ENCODE measurements at places on chromosomes 2 and 18. TPM values are rescaled to one million over a fixed set of nuclear protein-coding genes. Genes with fewer than 3 reads are reported as not detected.

DNA sequence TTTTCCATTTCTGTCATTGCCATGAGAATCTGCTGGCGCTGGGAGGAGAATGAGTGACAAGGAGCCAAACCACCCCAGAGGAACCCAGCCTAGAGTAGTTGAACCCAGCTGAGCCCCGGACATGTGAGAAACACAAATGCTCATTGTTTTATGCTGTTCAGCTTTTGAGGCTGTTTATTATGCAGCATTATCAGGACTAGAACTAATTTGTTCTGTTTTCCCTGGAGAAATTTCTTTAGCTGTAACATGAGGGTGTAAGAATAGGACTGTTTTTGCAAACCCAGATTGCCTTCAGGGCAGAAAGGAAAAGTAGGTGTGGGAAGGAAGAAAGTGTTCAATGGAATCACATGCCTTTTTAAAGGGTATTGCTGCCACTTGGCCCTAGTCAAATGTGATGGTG is 28.5 kb upstream of the DOCK10 start:
- no peak overlapping the region for H3K27ac ChIP-seq
- H3K27me3 ChIP-seq = no peaks in the 10 kb centered on the region
- no peaks in the 10 kb centered on the region for H3K4me1 ChIP-seq
- no peaks in the 10 kb centered on the region for H3K36me3 ChIP-seq
- DNase-seq = no peak
- H3K4me3 ChIP-seq = no peak overlapping the region

GRCh38 chr2:200619279-200619678 is 33.5 kb downstream of the AOX1 start:
- H3K27me3 ChIP-seq = no peaks in the 10 kb centered on the region
- DNase-seq = peak; percentile 30
- H3K4me3 ChIP-seq = no peak overlapping the region
- H3K27ac ChIP-seq = no peak overlapping the region

- H3K4me3 ChIP-seq = no peak overlapping the region
- no peak for DNase-seq
- H3K4me1 ChIP-seq = no peaks in the 10 kb centered on the region
- H3K36me3 ChIP-seq = no peaks in the 10 kb centered on the region
These were observed 98.6 kb upstream of the NCK2 start for GRCh38 chr2:105645938-105646773.

- DNase-seq = no peak
- H3K36me3 ChIP-seq = no peaks in the 10 kb centered on the region
- no peak overlapping the region for H3K4me3 ChIP-seq
- H3K4me1 ChIP-seq = no peaks in the 10 kb centered on the region
- H3K27ac ChIP-seq = no peak overlapping the region
- no peaks in the 10 kb centered on the region for H3K27me3 ChIP-seq
These were observed 26.6 kb downstream of the TWIST2 start for GRCh38 chr2:238874330-238875050.

GRCh38 chr2:22737144-22737543 is 647.8 kb upstream of the KLHL29 start:
- no peak overlapping the region for H3K27ac ChIP-seq
- H3K36me3 ChIP-seq = no peaks in the 10 kb centered on the region

- DNase-seq = no peak
- no peak overlapping the region for H3K27ac ChIP-seq
- no peak overlapping the region for H3K4me3 ChIP-seq
- no peaks in the 10 kb centered on the region for H3K36me3 ChIP-seq
- no peaks in the 10 kb centered on the region for H3K4me1 ChIP-seq
These were observed 105.9 kb downstream of the AP1S3 start for GRCh38 chr2:223731503-223731902.

- no peak overlapping the region for H3K27ac ChIP-seq
- no peaks in the 10 kb centered on the region for H3K27me3 ChIP-seq
- no peaks in the 10 kb centered on the region for H3K4me1 ChIP-seq
- H3K4me3 ChIP-seq = no peak overlapping the region
- no peak for DNase-seq
These were observed 156.3 kb upstream of the CCDC68 start for GRCh38 chr18:55115606-55116005.

DNA sequence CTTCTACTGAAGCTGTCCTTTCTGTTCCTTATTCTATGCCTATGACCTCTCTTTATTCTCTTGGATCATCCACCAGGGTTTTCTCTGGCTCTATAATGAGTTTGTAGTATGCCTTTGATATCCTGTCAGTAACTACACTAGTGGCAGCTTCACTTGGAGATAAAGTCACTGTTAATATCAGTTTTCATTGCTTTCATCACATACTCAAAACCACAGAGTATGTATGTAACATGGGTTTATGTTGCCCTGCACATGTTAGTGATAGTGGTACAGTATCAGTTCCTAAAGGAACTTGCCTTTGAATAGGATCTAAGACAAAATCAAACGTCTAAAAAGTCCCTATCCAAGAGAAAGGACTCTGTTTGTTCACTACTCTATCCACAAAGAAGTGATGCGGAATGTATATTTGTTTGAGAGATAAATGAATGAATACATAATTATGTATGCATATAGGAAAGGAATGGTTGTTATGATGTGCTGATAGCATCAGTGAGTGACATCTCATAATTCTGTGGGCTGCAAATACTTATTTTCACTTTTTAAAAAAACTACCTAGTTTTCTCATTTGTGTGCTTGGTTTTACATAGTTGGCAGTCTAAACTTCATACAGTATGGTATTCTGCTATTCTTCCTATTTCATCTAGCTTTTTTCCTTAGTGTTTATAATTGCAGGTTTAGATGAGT is 45.1 kb downstream of the TET3 start:
- no peaks in the 10 kb centered on the region for H3K27me3 ChIP-seq
- no peaks in the 10 kb centered on the region for H3K4me1 ChIP-seq
- no peaks in the 10 kb centered on the region for H3K36me3 ChIP-seq
- H3K27ac ChIP-seq = no peak overlapping the region

- H3K27me3 ChIP-seq = no peaks in the 10 kb centered on the region
- H3K4me3 ChIP-seq = no peak overlapping the region
- H3K4me1 ChIP-seq = peaks cover 11% of the 10 kb centered on the region
- DNase-seq = no peak
- no peaks in the 10 kb centered on the region for H3K36me3 ChIP-seq
These were observed 11.5 kb downstream of the SPATS2L start for GRCh38 chr2:200317975-200318374.

BUB1 gene
- 1.1 TPM for total RNA-seq

MARCO gene
- total RNA-seq = 56.0 TPM

CDK15 gene
- total RNA-seq = 0.13 TPM

DTNA gene
- 43.9 TPM for total RNA-seq

AGXT gene
- total RNA-seq = not detected

All from adrenal gland (tissue), 19 donors.